ENCODE measurements at places on chromosomes 3 and 15. TPM values are rescaled to one million over a fixed set of nuclear protein-coding genes. Genes with fewer than 3 reads are reported as not detected.

DNA sequence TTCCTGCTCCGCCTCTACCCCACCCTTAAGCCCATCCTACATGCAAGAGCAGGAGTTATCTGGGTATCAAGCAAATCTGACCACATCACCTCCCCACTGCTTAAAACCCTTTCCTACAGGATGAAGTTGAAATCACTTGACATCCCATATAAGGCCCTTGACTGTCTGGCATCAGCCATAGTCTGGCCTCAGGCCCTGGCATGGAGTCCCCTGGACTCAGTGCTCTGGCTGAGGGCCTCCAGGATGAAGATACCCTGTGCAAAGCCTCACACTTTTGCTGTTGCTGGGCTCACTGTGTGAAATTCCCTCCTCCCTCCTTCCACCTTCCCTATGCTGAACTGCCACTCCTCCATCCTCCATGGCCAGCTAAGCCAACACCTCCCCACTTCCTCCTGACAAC, 65.2 kb upstream of the GLCE start:
- no peak for DNase-seq

DNA sequence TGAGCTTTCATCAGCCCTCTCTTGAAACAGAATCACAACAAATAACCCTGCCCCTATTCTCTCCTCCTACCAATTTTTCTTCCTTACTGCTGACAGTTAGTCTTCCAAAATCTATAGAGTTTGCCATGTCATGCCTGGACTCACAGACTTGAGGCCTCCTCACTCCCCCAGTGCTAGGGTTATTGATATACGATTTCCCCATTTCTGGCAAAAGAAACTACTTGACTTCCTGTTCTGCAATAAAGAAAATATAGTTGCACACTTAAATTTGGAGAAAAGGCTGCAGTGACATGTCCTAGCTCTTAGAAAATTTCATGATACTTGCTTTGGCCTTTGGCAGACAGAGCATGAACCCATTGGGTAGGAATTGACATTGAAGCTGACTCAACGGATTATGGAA, 75.9 kb downstream of the CYP19A1 start:
- no peak for DNase-seq

INKA1 gene
- 7.6 TPM for total RNA-seq

GOLGA8S gene
- total RNA-seq: 0.09 TPM

DNA sequence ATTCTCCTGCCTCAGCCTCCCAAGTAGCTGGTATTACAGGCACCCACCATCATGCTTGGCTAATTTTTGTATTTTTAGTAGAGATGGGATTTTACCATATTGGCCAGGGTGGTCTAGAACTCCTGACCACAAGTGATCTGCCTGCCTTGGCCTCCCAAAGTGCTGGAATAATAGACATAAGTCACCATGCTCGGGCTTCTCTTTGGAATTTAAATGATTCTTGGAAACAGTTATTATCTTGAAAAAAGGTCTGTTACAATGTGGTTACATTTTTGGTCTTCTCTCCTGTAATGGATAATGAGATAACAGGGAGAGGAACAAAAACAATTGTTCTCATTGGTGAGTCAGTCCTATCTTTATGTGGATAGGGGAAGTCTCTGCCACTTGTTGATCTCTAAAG, 59.8 kb upstream of the AADACL2 start:
- no peak for DNase-seq

- DNase-seq: no peak
Observed at GRCh38 chr3:28949580-28949979, 331.3 kb upstream of the RBMS3 start.

ALDH1L1 gene
- not detected for total RNA-seq

- no peak for DNase-seq
Observed at GRCh38 chr3:177199206-177199760, 2.0 kb upstream of the TBL1XR1 start.

- DNase-seq: no peak
Observed at GRCh38 chr15:43625106-43625505, 6.5 kb upstream of the STRC start.

- DNase-seq: no peak
Observed at GRCh38 chr3:189621948-189622603, 9.1 kb upstream of the TP63 start.

GRCh38 chr15:63198371-63199250, 9.2 kb downstream of the RAB8B start:
- DNase-seq: no peak

DNA sequence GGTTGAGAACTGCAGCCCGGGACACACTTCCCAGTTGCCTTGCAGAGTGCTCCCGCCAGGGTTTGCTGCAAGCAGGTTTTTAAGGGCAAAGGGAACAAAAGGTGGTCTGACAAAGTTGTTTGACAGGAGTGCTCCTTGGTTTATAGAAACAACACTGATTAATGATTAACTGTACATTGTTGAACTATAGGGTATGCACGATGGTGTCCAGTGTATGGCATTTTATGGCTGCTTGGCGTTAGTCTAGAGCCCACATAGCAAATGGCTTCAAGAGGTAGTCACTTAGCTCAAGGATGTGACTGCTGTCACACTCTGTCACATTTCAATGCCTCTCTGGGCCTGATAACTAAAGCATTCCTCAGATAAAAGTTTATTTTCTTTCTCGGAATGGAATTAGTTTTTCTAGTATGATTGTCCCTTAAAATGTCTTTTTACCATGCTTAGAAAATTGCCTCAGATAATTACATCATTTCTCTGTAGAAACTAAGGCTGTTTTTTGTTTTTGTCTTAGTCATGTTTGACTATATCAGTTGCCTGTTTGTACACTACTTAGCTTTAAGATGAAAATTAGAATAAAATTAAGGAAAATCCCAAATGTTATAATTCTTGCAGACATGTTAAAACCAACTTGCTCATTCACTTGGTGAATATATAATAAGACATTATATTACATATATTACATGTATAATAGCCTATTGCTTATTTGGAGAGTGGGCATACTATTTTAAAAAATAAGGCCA, 61.3 kb upstream of the GATM start:
- DNase-seq: no peak

PTPRG gene
- total RNA-seq: 0.70 TPM

GRCh38 chr3:177057768-177058167, 139.5 kb downstream of the TBL1XR1 start:
- DNase-seq: peak; percentile 58

GRCh38 chr3:44104043-44104442, 137.6 kb upstream of the TOPAZ1 start:
- DNase-seq: no peak

IL5RA gene
- total RNA-seq: not detected

GPR160 gene
- 115 TPM for total RNA-seq

GOLGA8N gene
- total RNA-seq: 1.4 TPM

GRM2 gene
- 0.11 TPM for total RNA-seq

SNUPN gene
- total RNA-seq: 69.4 TPM

DNA sequence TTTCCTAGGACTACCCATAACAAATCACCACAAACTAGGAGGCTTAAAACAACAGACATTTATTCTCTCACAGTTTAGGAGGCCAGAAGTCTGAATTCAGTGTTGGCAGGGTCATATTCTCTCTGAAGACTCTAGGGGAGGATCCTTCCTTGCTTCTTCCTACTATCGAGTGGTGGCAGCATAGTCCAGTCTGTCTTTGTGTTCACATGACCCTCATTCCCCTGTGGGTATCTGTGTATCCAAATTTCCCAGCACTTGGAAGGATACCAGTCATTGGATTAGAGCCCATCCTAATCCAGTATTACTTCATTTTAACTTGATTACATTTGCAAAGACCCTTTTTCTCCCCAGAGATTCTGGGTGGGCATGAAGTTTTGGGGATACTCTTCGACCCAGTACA, 63.8 kb downstream of the GMPS start:
- DNase-seq: no peak

DNA sequence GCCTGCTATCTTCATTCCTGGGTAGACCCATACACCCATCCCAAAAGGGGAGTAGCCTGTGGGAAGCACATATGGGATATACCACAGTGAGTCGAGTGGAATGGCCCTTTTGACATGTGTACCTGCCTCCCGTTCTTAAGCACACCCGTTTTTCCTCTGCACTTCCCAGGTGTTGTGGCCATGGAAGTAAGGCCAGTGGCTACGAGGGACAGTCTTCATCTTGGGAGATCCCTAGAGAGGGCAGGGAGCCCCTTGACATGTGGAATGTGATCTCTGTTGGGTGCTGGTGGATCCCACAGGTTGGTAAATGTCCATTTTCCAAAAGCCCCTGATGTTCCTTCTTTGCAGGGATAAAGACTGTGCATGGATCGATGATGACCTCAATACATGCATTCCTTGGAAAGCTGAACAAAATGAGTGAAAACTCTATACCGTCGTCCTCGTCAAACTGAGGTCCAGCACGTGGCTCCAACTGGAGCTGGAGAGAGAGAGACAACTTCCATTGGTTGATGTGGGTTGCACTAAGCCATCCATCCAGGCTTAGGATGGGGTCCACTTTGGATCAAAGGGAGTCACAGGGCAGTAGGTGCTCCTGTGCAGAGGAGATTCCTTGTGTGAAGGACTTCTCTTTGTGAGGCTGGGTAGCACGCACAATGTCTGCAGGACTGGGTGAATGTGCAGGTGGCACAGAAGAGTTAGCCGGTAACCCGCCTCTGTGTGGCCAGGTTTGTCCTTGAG, 136.8 kb downstream of the SNRPN start:
- no peak for DNase-seq

- no peak for DNase-seq
Observed at GRCh38 chr3:130250982-130251381, 94.5 kb upstream of the COL6A5 start.

- DNase-seq: no peak
Observed at GRCh38 chr3:8470801-8471200, 30.8 kb upstream of the LMCD1 start.

GRCh38 chr3:52756141-52756540, 14.6 kb downstream of the NEK4 start:
- no peak for DNase-seq

GRCh38 chr3:109154979-109155378, 18.5 kb downstream of the C3orf85 start:
- no peak for DNase-seq

GRCh38 chr3:14331251-14331650, 71.2 kb upstream of the SLC6A6 start:
- no peak for DNase-seq

- DNase-seq: no peak
Observed at GRCh38 chr15:58147171-58147611, 9.0 kb downstream of the AQP9 start.

GRCh38 chr15:62894322-62895085, 148.0 kb upstream of the TPM1 start:
- DNase-seq: no peak

- no peak for DNase-seq
Observed at GRCh38 chr3:50359760-50360110, 414 bp upstream of the TMEM115 start.

DAZL gene
- not detected for total RNA-seq

ECE2 gene
- total RNA-seq: not detected

TGM4 gene
- not detected for total RNA-seq

DNA sequence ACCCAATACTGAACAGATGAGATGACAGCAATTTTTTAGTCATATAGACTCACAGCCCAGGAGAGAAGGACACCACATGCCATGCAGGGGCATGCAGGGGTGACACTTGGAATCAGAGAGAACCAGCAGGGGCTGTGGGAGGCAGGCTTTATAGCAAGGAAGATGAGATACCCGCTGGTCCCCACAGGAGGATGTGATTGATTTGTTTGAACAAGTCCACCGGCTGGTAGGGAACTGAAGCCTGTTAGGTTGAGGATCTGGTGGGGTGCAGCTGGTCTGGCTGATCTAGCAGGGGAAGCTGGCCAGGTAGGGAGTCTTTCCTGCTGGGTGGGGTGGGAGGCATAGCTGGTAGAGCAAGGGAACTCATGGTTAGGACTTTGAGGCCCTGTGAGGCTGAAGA, 18.0 kb upstream of the ACAN start:
- no peak for DNase-seq

ACKR4 gene
- 3.8 TPM for total RNA-seq

DNA sequence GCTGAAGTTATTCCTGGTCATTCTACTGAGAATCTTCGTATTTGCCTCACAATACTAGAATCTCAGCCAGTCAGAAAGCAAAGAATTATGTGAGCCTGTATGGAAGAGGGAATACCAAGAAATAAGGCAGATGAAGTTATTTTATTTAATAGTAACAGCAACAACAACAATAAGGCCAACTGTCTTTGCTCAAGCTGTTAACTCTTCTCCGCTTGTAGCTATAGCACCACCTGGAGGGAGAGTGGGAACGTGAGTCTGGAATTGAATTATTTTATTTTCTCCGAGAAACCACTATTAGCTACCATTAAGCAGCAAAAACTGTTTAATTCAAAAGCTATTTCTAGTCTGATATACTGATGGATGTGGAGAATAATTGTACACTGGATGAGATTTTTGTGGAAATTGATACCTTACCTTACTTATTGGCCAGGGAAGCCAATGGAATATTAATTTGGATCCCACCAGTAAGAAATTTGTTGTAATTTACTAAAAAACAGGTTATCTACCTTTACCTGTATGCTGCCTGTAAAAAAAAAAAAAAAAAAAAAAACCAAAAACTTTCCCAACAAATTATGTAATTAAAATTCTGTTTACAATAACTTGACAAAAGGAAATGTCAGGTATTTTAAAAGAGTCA, 50.1 kb downstream of the CALML4 start:
- peak; percentile 72 for DNase-seq

GNB4 gene
- total RNA-seq: 9.5 TPM

GRCh38 chr15:58306591-58307312, 125.0 kb upstream of the LIPC start:
- no peak for DNase-seq

DPPA4 gene
- not detected for total RNA-seq

GRCh38 chr15:62369454-62369853, 204.4 kb upstream of the C2CD4B start:
- no peak for DNase-seq

DNA sequence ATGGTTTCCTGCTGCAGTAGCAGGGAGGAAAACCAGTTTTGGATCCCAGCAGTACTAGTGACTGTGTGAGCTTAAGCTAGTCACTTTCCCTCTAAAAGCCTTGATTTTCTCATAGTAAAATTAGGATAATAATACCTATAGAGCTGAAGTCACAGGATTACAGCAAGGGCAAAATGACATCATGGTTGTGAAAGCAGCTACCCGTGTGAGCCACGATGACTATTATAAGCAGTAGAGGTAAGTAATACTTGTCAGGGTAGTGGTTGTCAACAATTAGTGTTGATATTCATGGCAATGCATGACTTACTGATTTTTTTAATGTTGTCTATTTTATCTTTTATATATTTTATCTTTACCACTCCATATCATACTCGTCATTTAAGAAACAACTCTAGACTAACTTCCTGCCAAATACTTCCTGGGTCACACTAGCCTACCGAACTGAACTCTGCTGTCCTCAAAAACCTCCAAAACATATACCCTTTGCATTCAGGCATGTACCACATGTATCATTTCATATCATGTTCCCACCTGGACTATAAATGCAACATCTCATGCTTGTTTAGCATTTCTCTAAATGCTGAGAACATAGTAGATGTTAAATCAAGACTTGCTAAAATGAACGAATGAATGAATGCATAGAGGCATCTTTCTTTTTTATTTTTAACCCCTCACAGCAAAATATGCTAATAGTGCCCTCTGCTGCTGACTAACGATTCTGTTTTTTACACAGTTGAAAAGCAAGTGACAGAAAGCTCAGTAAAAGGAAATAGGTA, 172.6 kb downstream of the P3H2 start:
- peak; percentile 31 for DNase-seq

GRCh38 chr3:58059349-58060321, 51.4 kb downstream of the FLNB start:
- DNase-seq: no peak
